ENCODE measurements at places on chromosomes 2 and 18. TPM values are rescaled to one million over a fixed set of nuclear protein-coding genes. Genes with fewer than 3 reads are reported as not detected.

GRCh38 chr2:73104933-73105332 lies 7.8 kb downstream of the RAB11FIP5 start:
- DNase-seq: no peak

SCLY gene
- total RNA-seq: 5.1 TPM

STPG4 gene
- 1.0 TPM for total RNA-seq

CD8B gene
- 0.55 TPM for total RNA-seq

All from uterus (tissue), 4 donors.